ENCODE measurements at places on chromosomes 7 and 10.

DNA sequence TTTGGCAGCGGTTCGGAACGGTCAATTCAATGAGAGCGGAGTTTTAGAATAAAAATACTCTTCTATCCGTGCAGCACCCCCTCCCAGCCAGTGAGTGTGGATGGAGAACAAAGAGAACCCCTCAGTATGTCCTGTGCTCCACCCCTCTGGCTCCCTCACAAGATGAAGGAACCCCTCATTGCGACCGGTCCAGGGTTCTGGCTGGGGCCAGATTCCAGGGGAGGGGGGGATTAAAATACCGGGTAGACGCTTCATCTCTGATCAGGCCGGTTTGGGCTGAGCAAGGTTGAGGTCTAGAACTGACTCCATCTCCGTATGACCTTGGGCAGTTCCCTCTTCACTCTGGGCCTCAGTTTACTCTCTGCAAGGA lies 5.9 kb downstream of the CYP26C1 start:
- DNase-seq = no peak

- no peak for DNase-seq
Observed at GRCh38 chr7:124084024-124084423, 51.2 kb upstream of the TMEM229A start.

- no peak for DNase-seq
Observed at GRCh38 chr7:114426382-114426781, 11.8 kb downstream of the FOXP2 start.

DNA sequence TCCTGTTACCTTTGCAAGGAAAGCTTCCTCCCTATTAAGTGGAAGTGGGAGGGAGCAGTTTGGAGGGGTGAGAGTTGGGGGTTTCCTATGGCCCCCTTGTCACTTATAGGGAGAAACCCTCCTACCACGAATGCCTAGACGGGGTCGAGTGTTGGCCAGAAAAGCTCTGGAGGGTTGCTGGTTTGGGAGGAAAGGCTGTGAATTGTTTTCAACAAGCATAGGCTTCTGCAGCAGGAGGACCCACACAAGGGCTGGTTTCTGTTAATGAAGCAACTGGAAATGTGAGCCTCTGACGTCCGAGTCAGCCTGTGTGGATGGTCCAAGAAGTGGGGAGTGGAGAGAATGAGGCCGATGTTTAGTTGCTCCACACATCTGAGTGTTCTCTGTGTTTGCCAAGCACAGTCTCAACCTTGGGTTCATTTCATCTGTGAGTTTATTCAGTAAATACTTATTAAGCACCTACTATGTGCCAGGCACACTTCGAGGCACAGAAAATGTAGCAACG lies 37.3 kb upstream of the LEP start:
- no peak for DNase-seq

DNA sequence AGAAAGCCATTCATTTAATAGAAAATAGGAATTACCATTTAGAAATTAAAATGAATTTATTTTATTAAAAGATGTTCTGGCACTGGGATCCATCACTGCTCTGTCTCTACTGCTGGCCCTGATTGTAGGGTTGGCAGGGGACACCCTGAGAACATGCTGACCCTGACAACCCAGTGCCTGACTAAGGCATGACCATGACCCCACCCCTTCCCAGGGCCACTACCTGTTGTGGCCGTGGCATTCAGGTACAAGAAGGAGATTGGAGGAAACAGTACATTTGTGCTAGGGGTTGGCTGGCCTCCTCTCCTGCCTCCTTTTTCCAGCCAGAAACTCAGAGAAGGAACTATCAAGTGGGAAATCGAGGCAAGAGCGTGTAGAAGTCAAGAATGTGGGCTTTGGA lies 197.0 kb upstream of the ZMIZ1 start:
- DNase-seq = no peak

- DNase-seq = no peak
Observed at GRCh38 chr7:44216019-44216418, 15.2 kb downstream of the YKT6 start.

All from kidney tubule cell (primary cell).